ENCODE measurements at places on chromosomes 3 and 15.
A peak's percentile ranks its signal among the peaks of the same experiment; 100 is the strongest.

DNA sequence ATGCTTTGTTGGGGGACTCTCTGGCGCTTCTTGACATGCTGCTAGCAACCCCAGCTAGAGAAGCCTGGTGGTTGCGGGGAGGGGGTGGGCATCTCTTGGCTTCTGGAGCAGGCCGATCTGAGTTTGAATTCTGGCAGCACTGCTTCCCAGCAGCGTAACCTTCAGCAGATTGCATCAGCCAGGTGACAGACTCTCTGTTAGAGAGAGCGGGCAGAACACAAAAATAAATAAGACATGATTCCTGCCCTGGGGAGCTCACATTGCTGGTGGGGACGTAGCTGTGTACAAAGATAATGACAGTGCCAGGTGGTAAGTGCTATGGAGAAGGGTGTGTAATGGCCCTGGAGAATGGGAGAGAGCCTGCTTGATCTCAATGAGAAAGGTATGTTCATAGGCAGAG lies 87.4 kb downstream of the THSD4 start:
- no peak for DNase-seq

DNA sequence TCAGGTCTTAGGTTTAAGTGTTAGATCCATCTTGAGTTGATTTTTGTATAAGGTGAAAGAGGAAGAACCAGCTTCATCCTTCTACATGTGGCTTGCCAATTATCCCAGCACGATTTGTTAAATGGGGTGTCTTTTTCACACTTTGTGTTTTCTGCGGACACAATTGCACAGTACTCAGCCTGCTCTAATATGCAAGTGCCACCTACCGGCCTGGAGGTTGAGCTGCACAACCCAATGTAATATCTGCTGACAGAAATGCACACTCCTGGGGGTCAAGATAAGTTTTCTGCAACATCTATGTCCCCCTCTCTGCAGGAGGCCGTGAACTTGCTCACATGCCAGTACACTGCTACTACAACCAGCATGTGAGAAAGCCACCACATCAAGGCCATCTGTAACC lies 791.9 kb upstream of the ROBO1 start:
- DNase-seq: no peak

DNA sequence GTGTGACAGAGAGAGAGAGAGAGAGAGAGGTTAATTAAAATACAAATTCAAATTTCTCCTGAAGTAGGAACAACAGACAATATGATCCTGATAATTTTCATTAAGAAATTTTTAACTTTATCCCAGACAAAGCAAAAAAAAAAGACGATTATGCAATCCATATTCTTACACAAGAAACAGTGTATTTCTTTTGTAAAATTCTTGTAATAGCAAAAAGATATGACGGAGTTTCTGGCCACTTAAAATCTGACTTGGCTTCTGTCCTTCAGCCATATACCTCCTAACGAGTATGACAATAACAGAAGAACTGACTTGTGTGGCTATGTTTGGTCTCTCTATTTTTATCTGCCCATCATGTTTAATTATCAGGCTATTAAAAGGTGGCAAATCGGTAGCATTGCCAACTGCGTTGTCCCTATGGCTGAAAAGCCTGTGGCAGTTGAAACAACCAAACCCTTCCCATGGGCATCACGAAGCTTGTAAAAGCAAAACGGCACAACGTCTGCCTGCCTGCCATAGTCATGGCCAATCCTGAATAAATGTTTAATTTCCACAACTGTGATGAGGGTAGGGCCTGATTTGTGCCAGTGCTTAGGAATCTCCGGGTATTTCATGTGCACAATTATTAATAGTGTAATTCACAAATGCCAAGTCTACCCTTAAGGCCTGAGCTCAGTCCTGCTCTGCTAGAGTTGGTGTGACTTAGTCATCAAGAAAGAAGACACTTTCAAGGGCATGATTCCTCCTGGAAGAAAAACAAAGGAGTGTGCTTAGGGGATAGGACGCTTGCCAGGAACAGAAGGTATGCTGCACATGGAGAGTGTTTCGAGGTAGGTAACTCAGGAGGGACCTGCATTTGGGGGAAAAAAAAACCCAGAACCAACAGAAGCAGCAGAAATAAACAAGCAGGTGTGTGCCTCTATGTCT lies 1090.2 kb downstream of the FHIT start:
- no peak for DNase-seq

DNA sequence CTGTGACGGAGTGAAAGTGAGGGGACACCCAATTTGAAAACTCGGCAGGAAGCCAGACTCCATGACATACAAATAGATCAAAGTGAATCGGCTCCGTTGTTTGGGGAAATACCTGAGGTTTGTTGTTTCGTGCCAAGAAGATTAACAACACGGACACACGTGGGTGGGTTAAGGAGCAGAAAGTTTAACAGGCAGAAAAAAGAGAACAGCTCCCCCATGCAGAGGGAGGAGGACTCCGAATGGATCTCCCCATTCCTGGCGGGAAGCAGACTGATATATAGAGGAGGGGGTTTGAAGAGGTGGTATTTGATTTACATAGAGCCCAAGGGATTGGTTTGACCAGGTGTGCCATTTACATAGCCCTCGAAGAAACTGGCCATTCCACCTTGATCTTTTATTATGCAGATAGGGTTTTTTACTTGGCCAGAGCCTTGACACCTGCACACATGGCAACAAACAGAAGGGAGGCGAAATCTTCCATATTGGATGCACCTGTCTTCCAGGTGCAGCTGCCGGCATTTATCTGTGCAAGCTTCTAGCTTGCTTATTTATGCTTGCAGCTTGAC lies 4.8 kb upstream of the SACM1L start:
- DNase-seq: no peak

GRCh38 chr3:82229397-82229796 lies 468.0 kb upstream of the GBE1 start:
- DNase-seq: no peak

DNA sequence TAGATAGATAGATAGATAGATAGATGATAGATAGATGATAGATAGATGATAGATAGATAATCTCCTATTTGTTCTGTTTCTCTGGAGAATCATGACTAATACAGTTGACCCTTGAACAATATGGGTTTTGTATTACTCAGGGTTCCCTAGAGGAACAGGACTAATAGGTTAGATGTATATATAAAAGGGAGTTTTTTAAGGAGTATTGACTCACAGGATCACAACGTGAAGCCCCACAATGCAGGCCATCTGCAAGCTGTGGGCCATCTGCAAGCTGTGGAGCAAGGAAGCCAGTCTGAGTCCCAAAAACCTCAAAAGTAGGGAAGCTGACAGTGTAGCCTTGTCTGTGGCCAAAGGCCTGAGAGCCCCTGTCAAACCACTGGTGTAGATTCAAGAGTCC lies 67.6 kb downstream of the PYDC2 start:
- DNase-seq: no peak

DNA sequence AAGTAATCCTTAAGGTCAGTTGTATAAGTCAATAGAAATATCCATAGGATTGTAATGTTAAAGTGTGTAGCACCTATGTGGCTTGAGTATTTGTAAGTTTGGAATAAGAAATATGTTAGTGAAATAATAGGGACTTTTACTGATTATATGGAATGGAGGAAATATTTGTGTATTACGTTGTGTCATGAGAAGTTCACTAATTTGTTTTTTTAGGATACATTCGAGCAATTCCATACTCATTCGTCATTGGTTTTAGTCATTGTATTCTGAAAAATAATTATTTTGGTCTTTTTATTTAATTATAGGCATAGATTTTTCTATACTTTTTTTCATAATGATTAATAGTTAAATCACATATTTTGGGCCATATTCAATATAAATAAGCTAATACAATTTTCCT lies 21.0 kb downstream of the MBNL1 start:
- no peak for DNase-seq

- no peak for DNase-seq
Measured at GRCh38 chr15:44569316-44569715, 32.4 kb downstream of the EIF3J start.

GRCh38 chr3:44712455-44713075 lies at the start of gene ZNF502:
Gene ZNF502 (plus strand): TSS chr3:44712660. CDS start chr3:44720262, 7,602 bp downstream.
- peak; percentile 92 for DNase-seq

GRCh38 chr3:127632035-127632820 lies 3.2 kb downstream of the PODXL2 start:
- no peak for DNase-seq

- no peak for DNase-seq
Measured at GRCh38 chr15:101087172-101087769, 164.6 kb downstream of the CHSY1 start.

- DNase-seq: no peak
Measured at GRCh38 chr15:71746719-71747118, 63.6 kb upstream of the NR2E3 start.

GRCh38 chr3:46856576-46857471 lies 6.4 kb downstream of the MYL3 start:
- peak; percentile 37 for DNase-seq

- DNase-seq: no peak
Measured at GRCh38 chr15:58277333-58277732, 139.2 kb downstream of the AQP9 start.

GRCh38 chr15:93583968-93584367 lies 495.0 kb upstream of the RGMA start:
- DNase-seq: peak; percentile 36

GRCh38 chr15:62874959-62875625 lies 167.5 kb upstream of the TPM1 start:
- peak; percentile 46 for DNase-seq

GRCh38 chr3:45537616-45537969 lies 57.0 kb upstream of the LIMD1 start:
- no peak for DNase-seq

DNA sequence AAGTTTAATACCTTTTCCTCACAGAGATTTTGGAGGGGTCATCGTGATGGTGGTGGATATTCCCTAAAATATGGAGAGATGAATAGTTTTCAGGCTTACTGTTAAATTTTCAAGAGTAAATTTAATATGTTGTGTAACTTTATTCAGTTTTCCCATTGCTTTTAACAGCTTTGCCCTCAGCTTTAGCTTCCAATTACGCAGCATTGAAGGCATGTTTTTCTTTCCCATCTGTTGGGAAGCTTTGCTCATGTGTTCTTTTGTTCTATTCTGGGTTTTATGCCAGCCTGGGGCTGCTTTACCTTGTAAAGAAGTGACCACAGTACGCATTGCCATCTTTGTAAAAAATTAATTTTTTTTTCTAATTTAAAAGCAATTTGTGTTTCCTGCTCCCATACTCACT lies 151.5 kb downstream of the B3GALNT1 start:
- no peak for DNase-seq

DNA sequence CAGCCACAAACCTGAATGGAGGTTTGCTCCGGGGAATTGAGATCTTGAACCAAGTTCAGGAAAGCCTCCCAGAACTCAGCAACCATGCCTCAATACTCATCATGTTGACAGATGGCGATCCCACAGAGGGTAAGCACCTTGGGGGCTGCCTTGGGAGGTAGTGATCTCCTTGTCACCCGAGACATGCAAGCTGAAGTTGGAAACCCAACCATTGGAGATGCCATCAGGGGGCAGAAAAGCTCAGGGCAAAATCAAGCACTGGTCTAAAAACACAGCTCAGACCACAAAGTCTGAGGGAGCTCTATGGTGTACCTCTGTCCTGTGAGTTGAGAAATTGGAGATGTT lies 5.8 kb downstream of the ITIH1 start:
- no peak for DNase-seq

DNA sequence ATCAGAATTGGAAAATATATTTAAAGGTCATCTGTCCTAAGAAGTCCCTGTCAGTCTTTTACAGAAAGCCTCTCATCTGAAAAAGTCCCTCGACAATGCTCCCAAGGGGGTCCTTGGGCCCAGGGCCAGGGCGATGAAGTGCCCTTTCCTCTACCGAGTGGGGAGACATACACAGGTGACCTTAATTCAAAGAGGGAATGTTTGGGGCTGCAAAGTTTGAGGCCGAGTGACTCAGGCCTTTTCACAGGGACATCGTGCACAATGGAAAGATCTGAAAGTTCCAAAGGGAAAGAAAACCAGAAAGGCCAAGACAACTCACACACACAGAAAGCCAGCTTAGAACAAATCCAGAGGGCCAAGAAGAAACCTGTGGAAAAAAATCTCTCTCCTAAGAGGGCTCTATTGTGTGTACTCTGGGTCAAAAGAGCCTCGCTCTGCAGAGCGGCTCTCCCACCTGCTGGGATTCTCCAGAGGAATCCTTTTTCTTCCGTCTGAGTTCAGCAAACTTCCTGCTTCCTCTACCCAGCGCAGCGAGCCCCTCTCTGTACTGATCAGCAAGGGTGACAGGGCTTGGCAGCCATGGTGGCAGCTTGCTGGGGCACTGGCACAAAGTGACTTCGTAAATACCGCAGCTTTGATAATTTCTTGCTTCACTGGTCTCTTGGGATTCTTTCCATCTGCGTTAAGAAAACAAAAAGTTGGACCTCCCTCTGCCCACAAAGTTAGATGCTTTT lies 259.1 kb downstream of the OPA1 start:
- DNase-seq: peak; percentile 53

GRCh38 chr15:45146405-45146804 lies 16.6 kb downstream of the DUOX1 start:
- no peak for DNase-seq

DNA sequence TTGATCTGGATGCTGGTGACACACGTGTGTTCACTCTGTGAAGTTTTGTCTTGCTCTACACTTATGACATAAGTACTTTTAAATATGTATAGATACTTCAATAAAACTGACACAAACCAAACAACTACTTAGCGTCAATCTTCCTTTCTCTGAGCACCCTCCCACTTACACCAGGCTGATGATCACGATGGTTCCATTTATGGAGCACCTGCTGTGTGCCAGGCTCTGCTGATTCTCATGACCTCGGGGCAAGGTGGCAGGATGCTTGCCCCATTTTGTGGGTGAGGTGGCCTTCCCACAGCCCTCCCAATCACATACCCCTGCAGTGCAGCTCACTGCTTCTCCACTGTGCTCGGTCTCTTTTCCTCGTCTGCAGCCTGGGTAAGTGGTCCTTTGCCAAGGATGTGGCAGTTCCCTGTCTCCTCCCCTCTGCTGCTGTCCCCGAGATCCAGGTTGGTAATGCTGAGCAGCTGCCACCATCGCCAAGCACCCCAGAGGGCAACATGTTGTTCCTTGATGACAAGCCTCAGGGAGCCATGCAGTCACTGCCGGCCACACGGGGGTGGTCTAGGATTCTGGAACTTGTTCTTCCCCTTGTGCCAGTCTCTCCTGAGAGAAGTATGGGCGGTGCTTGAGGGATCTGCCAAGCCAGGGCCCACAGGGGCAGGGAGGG lies 20.6 kb upstream of the ADCY5 start:
- no peak for DNase-seq

- no peak for DNase-seq
Measured at GRCh38 chr15:32994810-32995424, 199.6 kb downstream of the FMN1 start.

DNA sequence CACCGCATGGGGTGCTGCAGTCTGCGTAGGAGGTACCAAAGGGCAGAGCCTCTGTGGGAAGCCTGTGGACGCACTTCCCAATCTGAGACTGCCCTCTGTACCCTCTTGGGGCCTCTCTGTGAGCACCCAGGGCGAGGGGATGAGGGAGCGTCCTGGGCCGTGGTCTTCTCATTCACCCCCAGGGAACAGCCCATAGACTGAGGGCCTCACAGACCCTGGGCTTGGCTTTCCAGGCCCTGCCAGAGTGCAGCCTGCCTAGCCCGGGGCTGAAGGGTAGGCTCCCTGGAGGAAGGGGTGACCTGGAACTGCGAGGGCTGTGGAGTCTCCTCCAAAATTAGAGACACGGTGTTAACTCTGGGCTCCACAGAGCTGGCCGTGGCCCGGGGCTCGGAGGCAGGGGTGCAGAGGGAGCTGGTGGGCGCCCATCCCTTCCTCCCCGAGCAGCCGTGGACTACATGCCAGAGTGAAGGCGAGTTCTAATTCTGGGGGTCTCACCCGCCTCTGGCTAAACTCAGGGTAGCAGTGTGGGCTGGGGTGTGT lies 468 bp upstream of the SPTBN5 start:
- no peak for DNase-seq
